NCI-H226 (cell line): ENCODE measurements at places on chromosomes 12 and 14.

- no peak for DNase-seq
Measured at GRCh38 chr12:62098132-62098531, 162.1 kb upstream of the USP15 start.

DNA sequence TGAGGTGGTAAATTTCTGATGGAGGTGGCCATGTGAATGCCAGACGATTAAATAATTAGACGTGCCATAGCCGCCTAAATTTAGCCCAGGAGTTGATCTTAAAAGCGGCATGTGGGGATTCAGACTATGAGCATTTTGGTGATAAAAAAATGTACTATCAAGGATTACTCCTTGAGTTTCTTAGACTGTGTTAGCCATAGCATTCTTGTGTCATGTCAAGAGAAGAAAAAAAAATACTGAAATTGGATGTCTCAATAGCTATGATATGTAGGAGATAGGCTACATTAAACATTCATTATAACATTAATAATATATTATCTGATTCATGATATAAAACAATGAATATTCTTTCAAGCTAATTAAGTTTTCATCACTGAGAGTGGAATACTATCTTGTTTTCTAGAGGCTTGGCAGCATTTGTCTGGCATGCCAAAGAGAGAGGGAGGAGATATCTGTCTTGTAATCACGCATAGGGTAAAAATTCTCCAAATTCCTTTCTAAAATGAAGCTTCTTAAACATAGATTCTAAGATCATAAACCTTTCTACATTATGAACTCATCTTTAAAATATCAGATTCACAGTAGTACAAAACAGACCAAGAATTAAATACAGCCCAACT is 727.0 kb downstream of the C12orf50 start:
- DNase-seq = peak; percentile 74

GRCh38 chr14:53304726-53305381 is 151.7 kb upstream of the DDHD1 start:
- no peak for DNase-seq

DNA sequence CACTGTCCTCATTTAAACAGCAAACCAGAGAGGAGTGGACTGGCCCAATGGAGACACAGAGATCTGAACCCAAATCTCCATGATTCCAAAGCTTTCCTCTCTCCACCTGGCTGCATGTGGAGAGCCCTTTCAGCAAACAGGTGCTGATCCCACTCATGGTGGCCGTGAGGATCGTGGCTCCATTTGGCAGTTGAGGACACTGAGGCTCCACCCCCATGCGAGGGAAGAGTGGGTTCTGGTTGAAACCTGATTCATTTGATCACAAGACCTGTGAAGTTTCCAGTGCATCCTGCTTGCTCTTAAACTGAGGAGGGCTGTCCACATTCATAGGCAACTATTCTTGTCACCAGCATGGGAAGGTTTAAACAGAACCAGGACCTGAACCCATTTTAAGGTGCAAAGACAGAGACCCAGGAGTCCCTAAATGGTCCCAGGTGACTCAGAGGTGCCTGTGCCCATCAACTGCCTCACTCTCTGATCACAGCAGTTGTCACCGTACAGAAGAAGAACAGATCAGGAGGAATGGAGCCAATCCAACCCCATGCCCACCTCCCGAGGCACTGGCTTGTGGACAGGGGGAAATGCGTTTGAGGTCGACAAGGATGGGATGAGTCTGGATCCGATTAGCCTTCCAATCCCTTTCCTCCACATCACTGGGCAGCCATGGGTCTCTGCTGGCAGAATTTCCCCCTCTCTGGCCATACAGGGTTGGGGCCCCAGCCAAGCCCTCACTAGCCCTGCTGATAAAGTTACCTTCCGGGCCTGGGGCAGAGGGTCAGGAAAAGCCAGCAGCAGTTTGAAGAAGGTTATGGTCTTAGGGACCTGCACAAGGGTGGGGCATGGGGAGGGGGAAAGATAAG is 45.5 kb upstream of the BCL11B start:
- no peak for DNase-seq

DNA sequence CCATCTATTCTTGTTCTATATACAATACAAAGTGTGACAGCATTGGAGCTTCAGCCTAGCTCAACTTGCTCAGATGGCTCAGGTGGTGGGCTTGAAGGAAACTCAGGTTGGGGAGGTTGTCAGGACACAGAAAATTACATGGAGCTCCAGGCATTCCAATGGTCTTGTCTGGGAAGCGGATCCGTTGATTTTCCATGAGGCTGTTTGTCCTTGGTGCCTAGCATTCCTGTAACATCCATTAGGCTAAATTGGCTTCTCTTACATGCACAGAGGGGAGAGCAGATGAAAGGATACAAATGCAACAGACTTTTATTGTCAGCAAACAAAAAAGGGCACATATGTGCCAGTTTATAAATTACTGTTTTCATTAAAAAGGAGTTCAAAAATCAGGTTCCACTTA is 75.5 kb upstream of the OTX2 start:
- DNase-seq = no peak

DNA sequence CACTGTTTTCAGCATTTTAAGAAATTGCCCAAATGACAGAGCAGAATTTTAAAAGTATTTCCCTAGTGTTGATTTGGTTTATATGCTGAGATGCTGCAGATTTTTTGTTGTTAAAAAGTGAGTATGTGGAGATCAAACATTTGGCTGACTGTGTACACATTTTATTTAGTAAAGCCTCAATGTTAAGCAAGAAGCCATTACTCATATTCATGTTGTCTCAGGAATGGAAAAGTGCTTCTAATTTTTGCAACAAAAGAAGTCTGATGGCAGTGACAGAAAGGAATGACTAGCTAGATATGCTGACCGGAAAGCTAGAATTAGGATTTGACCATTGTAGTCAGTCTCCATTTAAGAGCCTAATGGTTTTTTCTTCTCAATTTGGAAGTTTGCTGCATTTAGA is 22.5 kb downstream of the SLC38A6 start:
- no peak for DNase-seq

GRCh38 chr12:17954788-17955187 is 135.2 kb downstream of the RERGL start:
- no peak for DNase-seq
